ENCODE measurements at places on chromosomes 12 and 14. TPM values are rescaled to one million over a fixed set of nuclear protein-coding genes. Genes with fewer than 3 reads are reported as not detected.

GRCh38 chr14:73168274-73168673 lies 32.0 kb downstream of the PSEN1 start:
- no peak for DNase-seq

DNA sequence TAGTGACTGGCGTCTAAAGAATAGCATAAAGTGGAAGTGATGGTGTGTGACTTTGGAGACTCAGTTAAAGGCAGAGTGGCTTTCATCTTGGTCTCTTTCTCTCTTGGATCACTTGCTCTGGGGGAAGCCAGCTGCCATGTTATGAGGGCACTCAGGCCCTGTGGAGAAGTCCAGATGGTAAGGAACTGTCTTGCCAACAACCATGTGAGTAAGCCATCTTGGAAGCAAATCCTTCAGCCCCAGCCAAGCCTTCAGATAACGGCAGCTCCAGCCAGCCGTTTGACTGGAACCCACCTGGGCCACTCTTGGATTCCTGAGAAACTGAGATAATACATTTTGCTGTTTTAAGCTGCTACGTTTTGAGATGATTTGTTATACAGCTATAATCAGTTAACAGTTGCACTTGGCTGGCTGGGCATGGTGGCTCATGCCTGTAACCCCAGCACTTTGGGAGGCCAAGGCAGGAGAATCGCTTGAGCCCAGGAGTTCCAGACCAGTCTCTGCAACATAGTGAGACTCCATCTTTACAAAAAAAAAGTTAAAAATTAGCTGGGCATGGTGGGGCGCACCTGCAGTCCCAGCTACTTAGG lies 7.7 kb upstream of the LRRC23 start:
- no peak for DNase-seq

- DNase-seq, result peak; percentile 67
Measured at GRCh38 chr12:4562034-4562657, at the start of gene DYRK4. DYRK4 (plus strand) TSS chr12:4562208; CDS start chr12:4562246, 38 bp downstream.

- DNase-seq, result no peak
Measured at GRCh38 chr12:108104657-108105056, 24.4 kb upstream of the WSCD2 start.

Gene RAPGEF3
- 49.6 TPM for polyA plus RNA-seq
